ENCODE measurements at places on chromosomes 3 and 15.
A peak's percentile ranks its signal among the peaks of the same experiment; 100 is the strongest.

DNA sequence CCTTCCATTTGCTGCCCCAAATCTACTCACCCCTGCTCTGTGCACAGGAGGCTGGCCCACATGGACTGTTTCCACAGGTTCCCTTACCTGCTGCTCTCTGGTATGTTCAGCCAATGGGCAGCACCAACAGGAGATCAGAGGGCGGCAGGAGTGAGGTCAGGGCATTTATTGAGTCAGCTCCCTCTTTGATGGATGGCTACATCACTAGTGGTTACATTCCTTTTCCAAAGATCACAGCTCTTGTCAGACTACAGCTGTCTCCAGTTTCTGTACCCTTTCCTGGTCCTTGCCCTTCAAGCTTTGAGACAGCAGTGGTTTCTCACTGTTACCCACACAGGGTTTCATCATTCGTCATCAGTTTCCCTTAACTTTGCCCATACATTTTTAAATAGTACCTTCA lies 325.1 kb downstream of the SUCLG2 start:
- no peak for DNase-seq

GRCh38 chr3:129469026-129469425 lies 29.0 kb downstream of the IFT122 start:
- DNase-seq = peak; percentile 15

GRCh38 chr3:34687671-34688070 lies 889.2 kb downstream of the PDCD6IP start:
- no peak for DNase-seq

DNA sequence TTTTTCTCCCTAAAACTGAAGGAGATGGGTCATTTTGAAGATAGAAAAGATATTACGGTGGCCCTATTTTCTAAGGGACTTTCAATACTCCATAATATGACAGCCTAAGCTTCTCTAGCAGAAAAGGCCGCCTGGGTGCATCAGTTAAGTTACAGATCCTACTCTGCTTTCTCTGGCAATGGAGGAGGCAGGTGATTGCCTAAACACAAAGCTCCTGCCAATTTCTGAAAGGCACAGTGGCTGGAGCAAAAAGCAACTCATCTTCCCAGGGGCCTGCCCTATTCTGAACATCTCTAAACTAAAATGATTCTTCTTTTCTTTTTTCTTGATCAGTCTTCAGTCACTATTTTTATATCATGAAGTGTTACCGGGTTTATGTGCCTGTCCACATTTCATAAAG lies 276.7 kb downstream of the CNTN4 start:
- no peak for DNase-seq

DNA sequence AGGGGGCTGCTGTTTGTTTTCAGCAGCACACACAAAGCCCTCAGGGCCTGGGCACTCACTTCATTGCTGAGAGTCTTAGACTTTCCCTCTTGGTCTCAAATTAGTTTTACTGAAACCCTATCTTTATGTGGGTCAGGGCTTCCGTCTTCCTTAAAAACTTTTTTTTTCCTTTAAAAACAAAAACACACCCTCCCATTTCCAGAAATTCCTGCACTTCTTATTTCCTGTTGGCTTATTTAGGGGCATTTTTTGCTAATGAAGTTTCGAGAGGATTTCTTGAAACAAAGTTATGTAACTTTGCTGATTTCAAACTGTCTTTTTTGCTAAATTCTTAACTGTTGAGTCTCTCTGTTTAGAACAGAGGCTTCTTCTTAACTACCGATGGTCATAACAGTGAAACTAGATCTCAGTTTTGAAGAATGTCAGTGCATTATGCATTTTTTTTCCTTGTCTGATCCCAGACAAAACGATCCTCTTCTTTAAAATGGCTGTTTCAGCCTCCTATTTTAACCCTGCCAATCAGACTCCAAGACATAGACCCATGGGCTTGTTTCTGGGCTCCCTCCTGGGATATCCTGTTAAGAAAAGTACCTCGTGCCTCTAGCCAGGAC lies 23.3 kb downstream of the ANAPC13 start:
- no peak for DNase-seq

- DNase-seq = no peak
Measured at GRCh38 chr3:133675631-133676335, 14.0 kb upstream of the TOPBP1 start.

DNA sequence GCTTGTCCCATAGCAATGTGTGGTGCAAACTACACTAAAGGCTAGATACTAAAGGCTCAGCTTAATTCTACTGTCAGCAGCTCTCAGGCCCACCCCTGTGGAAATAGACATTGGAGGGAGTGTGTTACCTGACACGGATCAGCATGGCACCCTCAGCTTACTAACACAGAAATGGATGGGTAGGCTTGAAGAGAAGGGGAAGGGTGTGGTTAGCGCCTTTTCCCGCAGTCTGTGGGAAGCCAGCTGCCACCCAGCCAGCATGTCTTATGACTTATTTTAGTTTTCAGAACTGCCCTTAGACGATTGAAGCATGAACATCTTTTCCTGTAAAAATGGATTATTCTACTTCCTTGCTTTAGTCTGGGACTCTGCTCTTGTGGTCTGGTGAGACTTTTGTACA lies 25.8 kb upstream of the ADPGK start:
- DNase-seq = peak; percentile 19

DNA sequence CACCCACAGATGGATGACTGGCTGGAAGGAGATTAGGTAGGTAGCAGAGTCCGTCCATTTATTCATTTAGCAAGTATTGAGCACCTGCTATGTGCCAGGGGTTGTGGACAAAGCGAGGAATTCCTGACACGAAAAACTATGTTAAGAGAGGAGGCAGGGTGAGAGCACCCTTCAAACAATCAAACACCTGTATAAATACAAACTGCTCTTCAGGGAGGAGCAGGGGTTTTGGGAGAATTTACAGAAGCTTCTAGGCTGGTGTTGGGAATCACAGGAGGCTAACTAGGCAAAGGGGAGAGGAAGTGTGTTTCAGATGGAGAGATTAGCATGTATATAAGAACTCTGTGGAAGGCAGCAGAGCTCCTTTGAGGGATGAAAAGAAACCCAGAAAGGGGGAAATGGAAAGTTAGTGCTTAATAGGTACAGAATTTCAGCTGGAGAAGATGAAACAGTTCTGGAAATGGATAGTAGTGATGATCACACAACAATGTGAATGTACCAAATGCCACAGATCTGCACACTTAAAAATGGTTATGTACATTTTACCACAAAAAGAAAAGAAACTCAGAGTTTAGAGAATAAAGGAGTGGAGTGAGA lies 805 bp upstream of the SEC22C start:
- peak; percentile 74 for DNase-seq

- DNase-seq = no peak
Measured at GRCh38 chr3:36493051-36493450, 112.7 kb downstream of the STAC start.

DNA sequence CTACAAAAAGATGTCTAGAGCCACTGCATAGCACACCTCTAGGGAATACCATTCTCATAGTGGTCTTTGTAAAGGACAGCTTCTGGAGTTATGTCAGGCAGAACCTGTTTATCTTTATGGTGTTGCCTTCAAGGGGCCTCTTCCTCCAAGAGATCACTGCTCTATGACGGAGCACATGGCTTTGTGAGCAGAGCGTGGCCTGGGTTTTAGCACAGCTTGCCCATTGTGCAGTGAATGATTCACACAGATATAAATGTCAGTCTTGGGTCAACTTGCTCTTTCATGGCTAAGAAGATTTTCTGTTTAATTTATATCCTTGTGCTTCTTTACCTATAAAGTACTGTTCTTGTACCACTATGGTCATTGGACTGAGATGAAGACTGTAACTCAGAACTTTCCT lies 41.5 kb upstream of the RBMS3 start:
- no peak for DNase-seq

- no peak for DNase-seq
Measured at GRCh38 chr15:69891606-69892005, 206.1 kb downstream of the TLE3 start.

DNA sequence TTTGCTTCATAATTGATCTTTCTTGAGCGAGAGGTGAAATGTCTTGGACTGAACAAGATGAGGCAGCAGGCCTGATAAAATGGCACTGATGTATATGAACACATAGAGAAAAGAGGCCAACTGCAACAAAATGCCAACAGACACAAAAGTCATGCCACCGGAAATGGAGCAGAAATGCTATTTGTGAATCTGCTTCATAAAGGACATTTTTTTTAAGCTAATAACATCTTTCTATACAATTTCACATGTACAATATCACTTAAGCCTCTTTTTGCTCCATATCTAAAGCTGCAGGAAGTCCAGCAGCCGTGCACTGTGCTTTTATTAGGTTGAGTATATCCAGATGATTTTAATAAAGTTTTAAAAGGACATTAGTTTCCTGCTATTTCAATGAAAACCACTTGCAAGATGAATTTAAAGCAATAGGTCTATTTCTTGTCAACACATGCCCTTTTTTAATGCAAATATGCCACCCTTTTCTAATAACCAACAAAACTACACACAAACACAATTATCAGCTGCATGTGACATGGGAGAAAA lies 169.2 kb upstream of the ADAMTS9 start:
- no peak for DNase-seq

GRCh38 chr3:186360779-186361178 lies 1.3 kb downstream of the DGKG start:
- no peak for DNase-seq

DNA sequence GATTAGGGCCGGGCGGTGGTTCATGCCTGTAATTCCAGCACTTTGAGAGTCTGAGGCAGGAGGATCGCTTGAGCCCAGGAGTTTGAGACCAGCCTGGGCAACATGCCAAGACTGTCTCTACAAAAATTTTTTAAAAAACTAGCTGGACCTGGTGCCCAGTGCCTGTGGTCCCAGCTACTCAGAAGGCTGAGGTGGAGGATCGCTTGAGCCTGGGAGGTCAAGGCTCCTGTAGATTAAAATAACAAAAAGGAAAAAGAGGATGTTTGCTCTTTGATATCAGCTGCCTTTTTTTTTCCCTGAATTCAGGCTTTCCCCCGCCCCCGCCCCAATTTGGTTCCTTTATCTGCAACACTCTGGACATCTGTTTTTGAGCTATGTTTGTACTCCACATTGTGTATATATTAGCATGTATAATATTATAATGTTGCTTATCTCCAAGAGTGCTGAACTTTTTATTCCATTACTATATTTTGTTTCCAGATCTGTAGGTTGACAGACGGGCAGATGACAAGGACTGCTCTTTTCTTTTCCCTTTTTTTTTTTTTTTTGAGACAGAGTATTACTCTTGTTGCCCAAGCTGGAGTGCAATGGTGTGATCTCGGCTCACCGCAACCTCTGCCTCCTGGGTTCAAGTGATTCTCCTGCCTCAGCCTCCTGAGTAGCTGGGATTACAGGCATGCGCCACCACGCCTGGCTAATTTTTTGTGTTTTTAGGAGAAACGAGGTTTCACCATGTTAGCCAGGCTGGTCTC lies 4.6 kb downstream of the SNAP23 start:
- peak; percentile 92 for DNase-seq

GRCh38 chr3:139332092-139332491 lies 11.7 kb upstream of the MRPS22 start:
- DNase-seq = no peak

DNA sequence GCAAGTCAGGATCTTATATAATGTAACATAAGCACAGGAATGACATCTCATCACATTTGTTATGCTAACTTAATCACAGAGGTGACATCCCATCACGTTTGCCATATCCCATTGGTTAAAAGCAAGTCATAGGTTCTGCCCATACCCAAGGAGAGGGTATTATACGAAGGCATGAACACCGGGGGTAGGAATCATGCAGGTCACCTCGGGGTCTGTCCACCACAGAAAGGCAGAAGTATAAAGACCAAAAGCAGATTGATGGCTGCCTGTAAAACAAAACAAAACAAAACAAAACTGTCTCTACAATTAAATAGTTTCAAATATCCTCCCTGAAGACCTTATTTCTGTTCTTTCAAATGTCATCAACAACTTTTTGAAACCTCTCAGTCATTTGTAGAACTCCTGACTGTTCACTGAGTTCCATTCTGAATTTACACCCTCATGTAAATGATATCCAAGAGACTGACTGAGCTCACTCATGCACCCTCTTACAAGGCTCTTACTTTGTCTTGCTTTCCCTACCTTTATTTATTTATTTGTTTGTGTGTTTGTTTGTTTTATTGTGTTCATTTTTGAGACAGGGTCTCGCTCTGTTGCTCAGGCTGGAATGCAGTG lies 22.7 kb upstream of the ZNF639 start:
- DNase-seq = no peak

GRCh38 chr15:88650556-88650955 lies 11.7 kb downstream of the ISG20 start:
- DNase-seq = no peak

DNA sequence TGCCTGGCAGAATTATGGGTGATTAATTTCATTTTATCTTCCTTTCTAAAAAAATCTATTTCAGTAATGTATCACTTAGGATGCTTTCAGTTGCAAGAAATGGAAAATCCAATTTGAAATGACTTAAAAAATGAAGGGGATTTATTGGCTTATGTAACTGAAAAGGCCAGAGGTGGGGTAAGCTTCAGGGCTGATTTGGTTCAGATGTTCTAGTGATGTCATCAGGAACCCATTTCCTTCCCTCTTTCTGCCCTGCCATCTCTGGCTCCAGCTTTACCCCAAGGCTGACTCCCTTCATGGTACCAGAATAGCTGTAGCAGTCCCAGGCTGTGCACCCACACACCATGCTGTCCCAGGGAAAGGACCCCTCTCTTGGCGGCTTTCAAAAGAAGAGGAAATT lies 18.5 kb upstream of the REC114 start:
- DNase-seq = no peak

- DNase-seq = peak; percentile 69
Measured at GRCh38 chr3:63864008-63864964, 619 bp downstream of the ATXN7 start.

- no peak for DNase-seq
Measured at GRCh38 chr3:70726961-70727360, 414.5 kb upstream of the MDFIC2 start.

- peak; percentile 43 for DNase-seq
Measured at GRCh38 chr3:46882377-46883053, 5.0 kb downstream of the PTH1R start.

DNA sequence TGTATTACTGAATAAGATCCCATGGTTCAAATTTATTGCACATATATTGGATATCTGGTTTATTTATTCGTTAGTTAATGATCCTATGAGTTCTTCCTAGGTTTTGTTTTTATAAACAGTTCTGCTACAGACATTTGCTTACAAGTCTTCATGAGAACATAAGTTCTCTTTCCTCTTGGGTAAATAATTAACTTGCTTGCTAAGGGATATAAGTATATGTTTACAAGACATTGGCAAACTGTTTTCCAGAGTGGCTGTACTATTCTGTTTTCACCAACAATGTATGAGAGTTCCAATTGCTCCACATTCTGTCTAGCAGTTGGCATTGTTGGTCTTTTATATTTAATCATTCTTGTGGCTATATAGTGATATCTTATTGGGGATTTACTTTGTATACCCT lies 341.8 kb upstream of the GBE1 start:
- DNase-seq = no peak

- DNase-seq = no peak
Measured at GRCh38 chr3:143146486-143147274, 27.1 kb downstream of the CHST2 start.

GRCh38 chr3:88189361-88189810 lies 39.6 kb downstream of the C3orf38 start:
- peak; percentile 39 for DNase-seq

GRCh38 chr3:189108735-189109134 lies 63.0 kb upstream of the TPRG1 start:
- DNase-seq = no peak

GRCh38 chr3:196513697-196514349 lies 1.3 kb downstream of the SMCO1 start:
- DNase-seq = no peak
